ENCODE measurements at places on chromosomes 7 and 10.
A peak's percentile ranks its signal among the peaks of the same experiment; 100 is the strongest.

DNA sequence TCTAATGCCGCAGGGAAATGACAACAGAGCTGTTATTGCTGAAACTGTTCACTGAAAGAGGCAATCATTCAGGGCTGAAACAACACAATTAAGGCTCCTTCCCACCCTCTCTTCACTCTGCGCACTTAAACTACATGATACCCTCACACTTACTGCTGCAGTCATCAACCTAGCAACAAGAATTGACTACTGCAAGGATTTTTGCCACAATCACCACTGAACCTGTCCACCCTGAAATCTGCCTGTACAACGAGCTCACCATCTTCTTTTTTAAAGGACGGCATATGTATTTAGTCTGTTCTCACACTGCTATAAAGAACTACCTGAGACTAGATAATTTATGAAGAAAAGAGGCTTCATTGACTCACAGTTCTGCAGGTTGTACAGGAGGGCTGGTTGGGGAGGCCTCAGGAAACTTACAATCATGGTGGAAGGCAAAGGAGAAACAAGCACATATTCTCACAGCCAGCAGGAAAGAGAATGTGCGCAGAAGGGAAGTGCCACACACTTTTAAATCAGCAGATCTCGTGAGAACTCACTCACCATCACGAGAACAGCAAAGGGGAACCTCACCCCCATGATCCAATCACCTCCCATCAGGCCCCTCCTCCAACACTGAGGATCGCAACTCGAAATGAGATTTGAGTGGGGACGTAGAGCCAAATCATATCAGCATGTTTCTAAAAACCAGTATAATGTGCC is 131.7 kb downstream of the SORCS1 start:
- no peak for DNase-seq

GRCh38 chr7:23208316-23208715 is 26.5 kb downstream of the NUP42 start:
- DNase-seq, result no peak

DNA sequence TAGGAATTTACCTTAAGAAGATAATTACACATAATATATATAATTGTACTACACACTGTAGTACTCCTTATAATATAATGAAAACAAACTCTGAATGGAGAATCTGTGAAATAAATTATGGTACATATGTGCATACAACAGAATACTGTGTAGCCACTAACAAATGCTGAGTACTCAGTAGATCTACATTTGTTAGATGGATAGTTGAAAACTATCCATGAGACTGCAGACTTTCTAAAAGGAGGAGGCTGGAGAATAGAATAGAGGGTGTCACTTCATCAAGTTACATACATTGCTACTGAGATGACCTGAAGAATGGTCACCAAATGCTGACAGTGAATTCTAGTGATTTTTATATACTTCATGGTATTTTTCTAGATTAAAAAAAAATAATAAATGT is 68.7 kb upstream of the OGDHL start:
- DNase-seq, result no peak

DNA sequence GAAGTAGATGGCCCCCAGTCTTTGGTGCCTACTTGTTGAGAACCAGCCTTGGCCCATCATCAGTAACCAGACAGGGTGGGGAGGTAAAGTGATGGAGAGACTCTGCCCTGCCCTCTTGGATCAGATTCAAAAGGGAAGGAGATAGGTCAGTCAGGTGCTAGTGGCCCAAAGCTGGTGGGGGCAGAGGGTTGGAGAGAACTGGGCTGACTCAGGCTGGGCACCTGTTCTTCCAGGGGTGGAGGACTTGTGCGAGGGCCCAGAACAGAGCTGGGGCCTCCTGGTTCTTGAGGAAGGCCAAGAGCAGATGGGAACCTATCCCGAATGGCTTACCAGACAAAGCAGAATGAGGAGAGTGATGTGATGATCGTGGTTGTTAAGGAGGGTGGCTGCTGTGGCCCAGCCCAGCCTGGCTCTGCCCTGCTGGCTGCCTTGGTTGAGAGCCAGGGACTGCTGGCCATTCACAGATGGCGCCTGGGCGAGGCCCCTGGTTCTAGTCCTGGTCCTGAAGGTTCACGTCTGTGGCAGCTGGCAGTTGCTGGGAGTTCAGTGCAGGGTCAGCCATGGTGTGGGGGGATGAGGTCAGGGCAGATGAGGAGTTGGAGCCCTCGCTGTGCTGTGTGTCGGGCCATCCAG is 36.6 kb downstream of the PALD1 start:
- DNase-seq, result no peak

GRCh38 chr10:31242902-31243301 is 76.1 kb upstream of the ZEB1 start:
- no peak for DNase-seq

GRCh38 chr10:63227207-63227895 is 94.2 kb downstream of the NRBF2 start:
- DNase-seq, result no peak

- DNase-seq, result no peak
Observed at GRCh38 chr7:38222481-38223096, 44.5 kb downstream of the STARD3NL start.

DNA sequence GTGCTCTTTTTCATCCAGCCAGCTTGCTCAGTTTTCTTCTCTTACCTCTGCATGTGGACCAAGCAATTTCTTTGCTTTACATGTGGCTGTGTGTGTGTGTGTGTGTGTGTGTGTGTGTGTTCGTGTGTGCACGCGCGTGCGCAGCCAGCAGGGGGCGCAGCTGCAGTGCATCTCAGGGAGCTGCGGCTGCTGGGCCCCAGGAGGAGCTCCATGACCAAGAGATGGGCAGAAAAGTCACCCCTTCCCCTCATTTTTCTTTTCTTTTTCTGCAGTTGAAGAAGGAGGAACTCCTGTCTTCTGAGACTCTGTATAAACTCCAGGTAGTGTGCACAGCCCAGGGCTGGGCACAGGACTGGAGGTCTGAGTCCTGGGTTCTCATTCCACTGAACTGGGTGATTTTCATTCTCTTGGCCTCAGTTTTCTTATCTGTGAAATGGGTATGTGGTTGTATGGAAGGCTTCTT is 41.8 kb downstream of the BLNK start:
- DNase-seq, result peak; percentile 48

GRCh38 chr7:45973725-45974532 is 52.9 kb upstream of the IGFBP3 start:
- peak; percentile 60 for DNase-seq

GRCh38 chr7:7576344-7576743 is 9.7 kb downstream of the MIOS start:
- no peak for DNase-seq

DNA sequence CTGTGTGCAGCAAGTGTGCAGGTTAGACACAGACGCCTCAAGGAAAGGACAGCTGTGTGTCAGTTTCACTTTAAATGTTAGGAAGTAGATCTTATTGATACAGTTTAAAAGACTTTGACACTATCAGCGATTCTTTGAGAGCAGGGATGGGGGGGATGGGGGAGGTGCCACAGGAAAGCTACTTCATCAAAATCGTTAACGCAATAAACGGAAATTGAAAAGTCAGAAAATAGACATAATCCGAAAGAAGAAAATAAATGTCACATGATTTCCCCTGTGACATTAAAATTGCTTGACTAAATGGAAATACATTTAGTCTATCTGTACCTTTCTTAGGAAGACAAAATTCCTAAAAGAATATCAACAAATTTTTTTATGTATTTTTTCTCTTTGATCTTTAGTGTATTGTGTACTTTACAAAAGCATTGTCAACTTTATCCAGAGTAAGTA is 476 bp upstream of the ZNF33B start:
- no peak for DNase-seq

GRCh38 chr10:17003151-17003550 is 126.5 kb downstream of the CUBN start:
- DNase-seq, result no peak

DNA sequence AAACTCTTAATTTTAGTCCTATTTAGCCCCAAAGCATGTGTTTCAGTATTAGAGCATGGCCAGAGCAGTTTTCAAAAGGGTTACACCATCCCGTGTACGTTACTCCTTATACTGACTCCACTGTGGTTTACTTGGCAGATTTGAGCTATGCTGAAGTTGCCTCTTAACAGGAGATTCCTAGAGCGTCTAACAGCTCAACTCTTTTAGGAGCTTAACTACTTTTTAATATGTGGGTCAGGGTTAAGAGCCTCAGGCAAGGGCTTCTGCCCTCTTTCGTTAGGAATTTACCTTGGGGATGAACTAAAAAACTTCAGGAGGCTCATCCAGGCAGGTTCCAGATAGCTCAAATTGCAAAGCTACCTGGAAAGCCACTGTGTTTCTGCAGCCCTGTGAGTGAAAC is 674.8 kb upstream of the C7orf33 start:
- DNase-seq, result no peak

GRCh38 chr7:36391436-36392198 is 2.0 kb downstream of the ANLN start:
- DNase-seq, result no peak

- no peak for DNase-seq
Observed at GRCh38 chr10:18556522-18557147, 94.8 kb downstream of the NSUN6 start.

DNA sequence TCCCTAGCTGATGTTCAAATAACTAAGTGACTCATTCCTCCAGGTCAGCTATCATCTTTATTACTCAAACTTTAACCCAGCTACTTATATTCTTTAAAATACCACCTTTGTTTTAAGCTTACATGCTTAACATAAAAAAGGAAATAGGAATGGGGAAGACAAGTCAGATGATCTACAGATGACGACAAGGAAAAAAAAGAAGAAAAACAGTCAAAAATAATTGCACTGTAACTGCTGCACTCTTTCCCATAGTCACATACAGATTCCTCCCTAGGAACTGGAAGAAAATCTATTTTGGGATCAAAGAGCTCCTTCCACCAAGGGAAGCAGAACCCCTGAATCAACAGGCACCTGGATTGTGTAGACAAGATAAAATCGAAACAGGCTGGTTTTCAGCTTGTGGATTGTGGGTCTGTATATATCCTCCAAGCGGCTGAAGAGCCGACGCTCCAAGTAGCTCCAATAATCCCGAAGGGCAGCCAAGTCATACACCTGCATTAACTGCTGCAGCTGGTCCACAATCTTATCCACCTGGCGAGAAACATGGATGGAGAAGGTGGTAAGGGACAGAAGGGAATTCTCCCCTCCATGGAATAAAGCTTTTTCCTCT is 2.0 kb downstream of the WDR91 start:
- DNase-seq, result no peak

DNA sequence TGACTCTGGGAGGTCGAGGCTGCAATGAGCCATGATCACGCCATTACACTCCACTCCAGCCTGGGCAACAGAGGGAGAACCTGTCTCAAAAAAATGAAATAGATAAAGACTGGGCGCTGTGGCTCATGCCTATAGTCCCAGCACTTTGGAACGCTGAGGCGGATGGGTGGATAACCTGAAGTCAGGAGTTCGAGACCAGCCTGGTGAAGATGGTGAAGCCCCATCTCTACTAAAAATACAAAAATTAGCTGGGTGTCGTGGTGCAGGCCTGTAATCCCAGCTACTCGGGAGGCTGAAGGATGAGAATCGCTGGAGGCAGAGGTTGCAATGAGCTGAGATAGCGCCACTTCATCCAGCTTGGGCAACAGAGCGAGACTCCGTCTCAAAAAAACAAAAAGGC is 1.1 kb upstream of the DDX21 start:
- no peak for DNase-seq

- no peak for DNase-seq
Observed at GRCh38 chr7:112067200-112067599, 139.0 kb downstream of the DOCK4 start.

- no peak for DNase-seq
Observed at GRCh38 chr7:151379534-151380198, 30.2 kb downstream of the WDR86 start.

DNA sequence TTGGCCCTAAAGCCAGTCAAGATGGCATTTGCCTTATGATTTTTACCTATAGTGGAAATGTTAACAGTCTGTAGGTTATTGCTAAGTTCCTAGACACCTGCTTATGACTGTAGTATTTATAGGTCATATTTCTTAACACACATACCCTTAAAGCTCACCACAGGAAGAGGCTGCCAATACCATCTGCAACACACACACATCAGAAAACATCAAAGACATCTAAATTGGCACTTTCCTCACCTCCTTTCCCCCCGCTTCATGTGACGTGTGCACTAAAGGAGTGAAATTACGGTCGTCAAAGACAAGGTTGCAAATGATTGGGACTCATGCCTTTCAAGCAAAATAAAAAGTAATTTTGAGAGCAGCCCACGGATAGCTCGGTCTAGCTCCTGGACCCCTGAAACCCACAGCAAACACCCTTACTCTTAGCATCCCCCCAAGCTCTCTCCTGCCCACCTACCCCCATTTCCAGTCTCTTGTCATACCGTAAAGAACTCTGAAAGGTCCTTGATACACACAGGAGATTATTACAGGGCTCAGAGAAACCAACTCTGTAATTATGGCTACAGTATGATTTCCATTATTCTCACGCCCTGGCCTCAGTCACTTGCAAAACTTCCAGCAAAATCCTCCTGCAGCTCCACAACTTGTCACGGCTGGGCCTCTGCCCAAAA is 90.5 kb downstream of the PLXNA4 start:
- DNase-seq, result no peak

DNA sequence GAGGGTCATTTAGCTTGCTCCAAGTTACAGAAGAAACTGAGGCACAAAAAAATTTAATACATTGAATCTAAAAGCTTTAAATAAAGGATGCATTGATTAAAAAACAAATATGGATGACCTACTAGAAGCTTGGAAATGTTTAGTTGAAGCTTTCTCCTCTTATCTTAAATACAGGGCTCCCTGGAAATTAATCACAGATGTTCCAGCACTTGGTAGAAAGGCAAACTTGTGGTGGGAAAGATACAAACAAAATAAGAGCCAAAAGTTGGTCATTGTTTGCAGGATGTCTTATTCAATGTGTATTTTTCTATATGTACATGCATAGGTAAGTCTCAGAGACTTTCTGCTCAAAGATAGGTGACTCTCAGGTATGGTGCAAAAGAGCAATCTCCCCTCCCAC is 40.7 kb upstream of the LYZL1 start:
- DNase-seq, result no peak

GRCh38 chr7:26038201-26038990 is 113.6 kb upstream of the NFE2L3 start:
- no peak for DNase-seq

- no peak for DNase-seq
Observed at GRCh38 chr7:50834031-50834535, 51.4 kb upstream of the GRB10 start.

DNA sequence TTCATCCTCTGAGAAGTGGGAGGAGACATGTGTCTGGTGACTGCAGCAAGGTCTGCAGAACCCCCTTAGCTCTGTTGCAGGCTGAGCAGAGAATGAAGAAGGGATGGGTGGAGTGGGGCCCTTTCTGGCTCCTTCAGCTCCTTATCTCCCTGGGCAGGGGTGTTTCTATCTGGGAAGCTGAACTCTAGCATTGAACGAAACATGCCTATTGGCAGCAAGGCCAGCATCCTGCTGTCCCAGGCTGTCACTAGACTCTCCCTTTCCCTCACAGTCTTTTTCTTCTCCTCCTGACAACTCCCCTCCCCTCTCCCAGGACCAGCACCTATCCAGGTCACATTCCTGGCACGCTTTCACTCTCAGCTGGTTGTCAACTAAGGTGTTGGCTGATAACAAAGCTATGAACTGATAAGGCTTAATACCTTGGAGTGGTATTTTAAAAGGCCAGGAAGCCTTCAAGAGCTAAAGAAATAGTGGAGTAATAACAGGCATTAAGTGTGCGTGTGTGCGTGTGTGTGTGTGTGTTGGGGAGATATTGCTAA is 128.8 kb upstream of the FZD8 start:
- no peak for DNase-seq

- no peak for DNase-seq
Observed at GRCh38 chr7:64630496-64630895, 35.4 kb upstream of the ZNF107 start.

- no peak for DNase-seq
Observed at GRCh38 chr7:19121977-19122588, 4.6 kb upstream of the TWIST1 start.

Measured in anterior cingulate cortex (tissue), 58 donors.